Mononuclear cell (primary cell): ENCODE measurements at places on chromosomes 1 and 21. TPM values are rescaled to one million over a fixed set of nuclear protein-coding genes. Genes with fewer than 3 reads are reported as not detected.

Gene GNAI3
- 8.9 TPM for total RNA-seq

Gene CACNA1S
- total RNA-seq = not detected

Gene PWP2
- 9.1 TPM for total RNA-seq

Gene CLDN19
- total RNA-seq = under 0.01 TPM

Gene CCDC27
- not detected for total RNA-seq
